ENCODE measurements at places on chromosomes 3 and 15. TPM values are rescaled to one million over a fixed set of nuclear protein-coding genes. Genes with fewer than 3 reads are reported as not detected.

DNA sequence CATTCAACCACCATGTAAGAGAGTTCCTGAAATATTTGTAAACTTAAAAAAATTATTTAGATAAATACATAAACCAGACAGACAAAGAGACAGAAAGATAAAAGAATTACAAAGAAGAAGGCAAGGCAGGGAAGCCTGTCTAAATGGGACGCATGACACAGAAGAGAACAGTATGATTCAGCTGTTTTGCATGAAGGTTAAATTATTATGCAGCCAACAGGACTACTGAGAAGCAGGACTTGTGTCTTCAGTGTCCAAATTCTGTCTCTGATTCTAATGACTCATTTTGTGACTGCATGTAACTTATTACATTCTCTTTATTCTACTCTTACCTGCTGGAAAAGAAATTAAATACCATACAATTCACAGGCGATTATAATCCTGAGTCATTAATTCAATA, 340.4 kb upstream of the KCNMB2 start:
- H3K27me3 ChIP-seq, result no peaks in the 10 kb centered on the region
- H3K27ac ChIP-seq, result no peak overlapping the region
- H3K4me3 ChIP-seq, result no peak overlapping the region
- peak; percentile 49 for DNase-seq

KBTBD13 gene
- total RNA-seq, result 3.3 TPM

ARPC4 gene
- total RNA-seq, result 136 TPM

GPR176 gene
- 5.6 TPM for total RNA-seq

LRRN1 gene
- 0.85 TPM for total RNA-seq

All from cardiac muscle cell (in vitro differentiated cells and primary cell).